IMR-90 (cell line): ENCODE measurements at places on chromosomes 7 and 10. TPM values are rescaled to one million over a fixed set of nuclear protein-coding genes. Genes with fewer than 3 reads are reported as not detected.

VAX1 gene
- not detected in 2 replicates for polyA plus RNA-seq

FANK1 gene
- polyA plus RNA-seq: 2.0 and 2.2 TPM in 2 replicates

GPR85 gene
- polyA plus RNA-seq: 1.7 and 2.0 TPM in 2 replicates

PTF1A gene
- polyA plus RNA-seq: not detected in 2 replicates

DNA sequence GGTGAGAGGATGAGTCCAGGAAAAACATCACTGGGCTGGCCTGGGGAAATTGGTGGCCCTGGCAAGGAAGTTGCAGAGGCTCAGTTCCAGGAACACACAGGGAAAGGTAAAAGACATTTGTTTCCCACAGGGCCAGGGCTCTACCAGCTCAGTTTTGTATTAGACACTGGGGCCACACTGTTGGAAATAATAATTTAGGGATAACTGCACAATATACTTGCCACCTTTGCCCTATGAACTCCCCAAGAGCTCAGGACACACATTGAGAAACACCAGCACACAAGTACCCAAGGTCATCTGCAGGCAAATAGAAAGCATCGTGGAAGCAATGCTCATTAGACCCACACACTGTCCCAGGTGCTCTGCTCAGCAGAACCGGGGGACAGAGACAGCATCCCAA lies 617.6 kb downstream of the PTPRN2 start:
- no peak overlapping the region for H3K4me3 ChIP-seq
- DNase-seq: no peak
- H3K27me3 ChIP-seq: no peaks in the 10 kb centered on the region
- no peak overlapping the region for H3K27ac ChIP-seq
- H3K4me1 ChIP-seq: no peaks in the 10 kb centered on the region

DNA sequence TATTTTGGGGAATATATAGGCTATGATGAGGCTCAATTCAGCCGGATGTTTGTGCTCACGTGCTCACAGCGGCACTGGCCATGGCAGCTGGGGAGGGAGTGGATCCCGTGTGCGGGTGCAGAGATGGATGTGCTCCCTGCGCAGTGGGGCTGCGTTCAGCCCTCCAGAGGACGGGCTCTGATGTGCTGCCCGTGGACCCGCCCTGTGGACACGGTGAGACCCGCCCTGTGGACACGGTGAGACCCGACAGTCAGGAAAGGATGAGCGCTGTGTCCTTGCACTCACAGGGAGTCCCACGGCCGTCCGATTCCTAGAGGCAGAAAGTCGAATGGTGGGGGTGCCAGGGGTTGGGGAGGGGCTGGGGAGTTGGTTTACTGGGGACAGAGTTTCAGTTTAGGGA lies 89.0 kb downstream of the DNAJB6 start:
- H3K27ac ChIP-seq: no peak overlapping the region
- no peaks in the 10 kb centered on the region for H3K27me3 ChIP-seq
- peaks cover 7% of the 10 kb centered on the region for H3K36me3 ChIP-seq
- no peak for DNase-seq
- H3K4me1 ChIP-seq: no peaks in the 10 kb centered on the region

GRCh38 chr10:88938039-88938438 lies 14.5 kb downstream of the ACTA2 start:
- H3K27ac ChIP-seq: no peak overlapping the region
- H3K4me1 ChIP-seq: no peaks in the 10 kb centered on the region
- DNase-seq: no peak
- peaks cover 64% of the 10 kb centered on the region for H3K36me3 ChIP-seq
- H3K27me3 ChIP-seq: no peaks in the 10 kb centered on the region

- H3K4me1 ChIP-seq: peaks cover 32% of the 10 kb centered on the region
- peak; percentile 98 for DNase-seq
Measured at GRCh38 chr10:110410329-110411046, 87.2 kb upstream of the DUSP5 start.

DNA sequence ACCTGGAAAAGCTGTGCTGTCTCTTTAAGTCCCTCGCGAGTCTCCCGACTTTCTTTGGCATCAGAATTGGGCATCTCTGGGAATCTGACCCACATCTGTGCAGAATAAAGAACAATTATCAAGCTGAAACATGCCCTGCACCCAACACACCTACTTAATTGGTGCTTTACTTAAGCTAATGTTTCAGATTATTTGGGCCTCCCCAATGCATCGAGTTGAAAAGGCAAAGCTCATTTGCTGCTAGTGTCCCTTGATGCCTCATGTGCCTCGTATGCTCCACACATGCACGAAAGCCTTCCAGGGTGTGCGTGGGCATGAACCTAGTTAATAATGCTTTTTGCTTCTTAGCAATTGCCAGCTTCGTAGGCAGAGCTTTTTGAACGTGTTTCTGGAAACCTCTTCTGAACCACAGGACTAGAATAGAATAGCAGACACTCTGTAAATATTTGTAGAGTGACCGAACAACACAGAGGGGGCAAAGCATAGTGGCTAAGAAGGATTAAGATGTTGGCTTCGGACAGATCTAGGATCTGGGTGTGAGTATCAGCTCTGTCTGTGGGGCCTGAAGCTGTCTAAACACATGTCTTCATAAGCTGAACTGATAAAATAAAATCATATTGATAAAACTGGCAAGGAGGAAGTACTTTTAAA lies 26.7 kb upstream of the FGFR2 start:
- H3K36me3 ChIP-seq: no peaks in the 10 kb centered on the region
- no peak overlapping the region for H3K4me3 ChIP-seq
- no peak for DNase-seq
- H3K27me3 ChIP-seq: no peaks in the 10 kb centered on the region
- H3K4me1 ChIP-seq: no peaks in the 10 kb centered on the region

DNA sequence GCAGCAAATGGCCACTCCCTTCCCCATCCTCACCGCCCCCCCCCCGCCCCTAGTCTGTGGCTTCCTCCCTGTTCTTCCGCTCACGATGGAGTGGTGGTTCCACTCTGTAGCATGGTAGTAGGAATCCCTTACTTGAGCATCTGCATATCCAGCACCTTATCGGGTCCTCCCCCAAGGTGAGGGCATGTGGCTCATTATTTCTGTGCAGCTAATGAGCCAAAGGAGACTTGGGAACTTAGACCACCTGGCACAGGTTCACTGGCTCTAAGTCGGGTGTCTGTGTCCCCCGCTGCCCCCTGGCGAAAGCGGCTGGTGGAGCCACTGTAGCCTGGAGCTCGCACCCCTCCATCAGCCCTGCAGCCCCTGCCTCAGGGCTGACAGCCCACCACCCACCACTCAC lies 22.8 kb upstream of the GPR26 start:
- no peaks in the 10 kb centered on the region for H3K4me1 ChIP-seq
- no peaks in the 10 kb centered on the region for H3K27me3 ChIP-seq
- H3K36me3 ChIP-seq: no peaks in the 10 kb centered on the region
- DNase-seq: no peak
- H3K27ac ChIP-seq: no peak overlapping the region

GRCh38 chr7:91135703-91136430 lies 128.4 kb upstream of the FZD1 start:
- H3K4me3 ChIP-seq: no peak overlapping the region
- H3K27ac ChIP-seq: no peak overlapping the region
- no peaks in the 10 kb centered on the region for H3K27me3 ChIP-seq
- no peaks in the 10 kb centered on the region for H3K36me3 ChIP-seq

- peaks cover 1% of the 10 kb centered on the region; the same call in 1 of the 2 replicates for H3K4me1 ChIP-seq
- peaks cover 97% of the 10 kb centered on the region for H3K27me3 ChIP-seq
- no peak overlapping the region for H3K4me3 ChIP-seq
Measured at GRCh38 chr7:27189997-27190748, 5.1 kb upstream of the HOXA11 start.
